ENCODE measurements at places on chromosomes 16 and 17.
A peak's percentile ranks its signal among the peaks of the same experiment; 100 is the strongest.

DNA sequence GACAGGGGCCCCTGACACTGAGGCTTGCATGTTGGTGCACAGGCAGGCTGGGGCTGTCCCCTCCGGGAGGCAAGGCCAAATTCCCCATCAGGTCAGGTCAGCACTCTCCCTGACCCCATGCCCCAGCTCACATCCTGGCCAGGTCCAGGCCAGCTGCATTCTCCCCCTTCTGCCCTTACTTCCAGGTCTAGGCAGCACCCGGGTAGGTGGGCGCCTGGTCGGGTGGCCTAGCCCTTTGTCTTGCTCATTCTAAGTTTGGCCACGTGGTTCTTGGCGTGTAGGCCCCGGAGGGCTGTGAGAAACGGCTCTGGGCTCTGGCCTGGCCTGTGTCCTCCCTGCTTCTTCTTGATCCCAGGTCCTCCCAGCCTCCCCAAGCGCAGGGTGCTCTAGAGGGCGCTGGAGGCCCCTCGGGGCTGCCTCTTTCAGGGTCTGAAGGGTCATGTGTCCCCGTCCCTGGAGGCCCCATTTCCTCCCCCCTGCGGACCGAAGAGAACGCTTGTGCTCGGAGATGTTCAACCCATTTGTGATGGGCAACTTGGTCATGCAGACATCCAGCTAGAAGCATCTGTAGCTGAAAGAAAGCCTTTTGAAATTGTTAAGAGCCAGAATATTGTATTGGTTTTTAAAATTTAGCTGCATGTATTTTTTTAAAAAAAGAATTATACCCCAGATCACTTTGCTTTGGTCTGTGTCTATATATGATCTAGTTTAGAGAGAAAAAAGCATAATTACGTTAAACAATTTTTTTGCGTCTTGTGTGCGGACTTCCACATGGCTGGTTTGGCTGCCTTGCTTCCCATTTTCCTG, 6.7 kb downstream of the BAHCC1 start:
- no peak for DNase-seq

- no peak for DNase-seq
Measured at GRCh38 chr17:67481808-67482207, 104.7 kb downstream of the PITPNC1 start.

GRCh38 chr17:19549746-19550623, 16.3 kb downstream of the SLC47A1 start:
- DNase-seq, result no peak

DNA sequence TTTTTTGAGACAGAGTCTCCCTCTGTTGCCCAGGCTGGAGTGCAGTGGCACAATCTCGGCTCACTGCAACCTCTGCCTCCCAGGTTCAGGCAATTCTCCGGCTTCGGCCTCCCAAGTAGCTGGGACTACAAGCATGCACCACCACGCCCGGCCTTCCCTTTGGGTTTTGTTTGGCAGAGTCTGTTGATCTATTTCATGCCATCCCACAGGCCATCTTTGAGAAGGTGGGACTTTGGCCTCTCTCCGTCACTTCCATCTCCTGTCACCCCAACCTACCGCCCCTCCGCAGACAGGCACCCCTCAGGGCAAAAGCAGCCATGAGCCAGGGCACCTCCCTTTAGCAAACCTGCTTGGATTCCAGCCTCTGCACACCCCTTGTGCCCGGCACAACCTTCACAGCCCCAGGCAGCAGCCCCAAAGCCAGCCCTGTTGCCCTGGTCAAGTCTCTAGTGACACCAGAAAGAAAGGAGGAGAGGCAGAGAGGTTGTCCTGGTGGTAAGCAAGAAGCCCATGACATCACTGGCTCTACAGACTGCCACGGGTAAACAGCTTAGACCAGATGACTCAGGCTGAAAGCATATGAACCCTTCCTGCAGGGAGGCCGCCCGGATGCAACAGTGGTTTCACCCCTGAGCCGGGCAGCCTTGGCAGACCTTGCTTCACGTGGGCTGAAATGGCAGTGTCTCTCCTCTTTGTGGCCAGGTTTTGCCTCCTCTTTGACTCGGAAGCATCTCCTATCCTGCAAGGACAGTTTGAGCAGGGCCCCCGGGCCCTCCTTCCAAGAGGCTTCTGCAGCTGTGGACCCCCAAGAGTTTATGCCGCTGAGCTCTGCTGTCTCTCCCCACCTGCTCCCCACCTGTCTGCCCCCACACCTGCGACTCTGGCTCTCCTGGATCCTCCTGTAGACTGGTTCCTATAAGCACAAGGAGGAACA, 8.1 kb upstream of the TIMP2 start:
- DNase-seq, result peak; percentile 25

GRCh38 chr17:39652587-39653315, 12.4 kb upstream of the TCAP start:
- DNase-seq, result no peak

DNA sequence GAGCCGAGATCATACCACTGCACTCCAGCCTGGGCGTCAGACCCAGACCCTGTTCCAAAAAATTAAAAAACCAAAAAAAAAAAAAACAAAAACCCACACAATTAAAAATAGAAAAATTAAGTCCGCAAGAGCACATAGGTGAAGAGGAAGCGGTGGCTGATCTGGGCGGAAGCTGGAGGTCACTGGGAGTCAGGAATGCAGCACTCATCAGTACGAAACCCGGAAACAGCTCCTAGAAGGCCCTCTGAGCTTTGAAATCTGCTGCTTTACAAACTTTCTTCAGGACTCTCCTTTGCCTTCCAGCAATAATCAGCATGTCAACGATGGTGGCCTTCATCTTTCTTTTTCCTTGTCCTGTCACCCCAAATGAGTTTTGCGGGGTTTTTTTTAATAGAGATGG, 29.5 kb downstream of the TRAP1 start:
- DNase-seq, result no peak

- no peak for DNase-seq
Measured at GRCh38 chr16:66751053-66751302, 431 bp downstream of the DYNC1LI2 start.

GRCh38 chr17:82926081-82926480, 86.3 kb upstream of the ZNF750 start:
- no peak for DNase-seq

DNA sequence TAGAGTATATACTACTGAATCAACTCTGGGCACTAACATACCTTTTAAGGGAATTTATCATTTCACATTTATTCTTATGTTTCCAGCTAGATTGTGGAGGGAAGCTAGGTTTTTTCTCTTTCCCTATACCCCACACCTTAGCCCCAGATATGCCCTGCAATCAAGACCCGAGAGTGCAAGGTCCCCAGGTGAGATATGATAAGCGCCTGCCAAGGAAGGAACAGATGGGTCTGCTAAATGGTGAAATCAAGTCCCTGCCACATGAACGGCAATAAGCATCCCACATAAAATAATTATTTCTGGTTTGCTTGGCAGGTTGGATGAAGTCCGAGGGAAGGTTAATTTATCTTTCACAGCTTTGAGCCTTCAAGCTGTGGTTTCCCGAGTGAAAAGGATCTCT, 195.5 kb downstream of the TOX3 start:
- DNase-seq, result no peak

DNA sequence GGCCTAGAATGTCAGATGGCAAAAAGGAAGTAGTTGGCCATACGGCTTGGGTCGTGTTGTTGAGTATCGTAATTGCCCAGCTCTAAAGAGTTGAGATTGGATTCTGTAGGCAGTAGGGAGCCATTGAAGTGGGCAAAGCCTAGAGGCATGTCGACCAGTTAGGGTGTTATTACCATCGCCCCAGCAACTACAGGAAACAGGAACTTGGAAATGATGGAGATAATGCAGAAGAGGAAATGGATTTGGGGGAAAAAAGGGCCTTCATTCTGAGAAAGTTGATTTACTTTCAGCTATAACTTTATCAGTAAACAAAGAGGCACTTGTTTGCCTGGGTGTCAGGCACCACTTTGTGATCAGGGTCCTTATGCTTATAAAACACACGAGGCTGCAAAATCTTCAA, 52.6 kb downstream of the COX10 start:
- no peak for DNase-seq

DNA sequence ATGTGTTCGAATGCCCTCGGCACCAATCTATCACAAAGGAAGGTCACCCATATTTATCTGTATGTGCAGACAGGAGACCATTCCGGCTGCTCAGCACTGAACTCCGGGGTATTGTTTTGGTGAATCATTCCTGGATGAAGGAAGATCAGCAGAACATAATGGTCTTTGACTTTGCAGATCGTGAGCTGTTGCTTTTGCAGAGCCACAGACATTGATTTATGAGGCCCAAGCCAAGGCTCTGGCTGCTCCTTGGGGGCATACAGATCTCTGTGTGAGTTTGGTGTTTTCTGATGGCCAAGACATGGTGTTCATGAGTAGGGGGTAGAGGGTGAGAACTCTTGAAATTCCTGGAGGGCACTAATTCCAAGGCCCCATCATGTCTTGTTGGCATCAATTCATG, 458.8 kb upstream of the HSBP1 start:
- no peak for DNase-seq

GRCh38 chr17:1298606-1299005, 19.1 kb downstream of the TRARG1 start:
- no peak for DNase-seq

GRCh38 chr17:69555056-69555455, 140.6 kb downstream of the MAP2K6 start:
- DNase-seq, result no peak

DNA sequence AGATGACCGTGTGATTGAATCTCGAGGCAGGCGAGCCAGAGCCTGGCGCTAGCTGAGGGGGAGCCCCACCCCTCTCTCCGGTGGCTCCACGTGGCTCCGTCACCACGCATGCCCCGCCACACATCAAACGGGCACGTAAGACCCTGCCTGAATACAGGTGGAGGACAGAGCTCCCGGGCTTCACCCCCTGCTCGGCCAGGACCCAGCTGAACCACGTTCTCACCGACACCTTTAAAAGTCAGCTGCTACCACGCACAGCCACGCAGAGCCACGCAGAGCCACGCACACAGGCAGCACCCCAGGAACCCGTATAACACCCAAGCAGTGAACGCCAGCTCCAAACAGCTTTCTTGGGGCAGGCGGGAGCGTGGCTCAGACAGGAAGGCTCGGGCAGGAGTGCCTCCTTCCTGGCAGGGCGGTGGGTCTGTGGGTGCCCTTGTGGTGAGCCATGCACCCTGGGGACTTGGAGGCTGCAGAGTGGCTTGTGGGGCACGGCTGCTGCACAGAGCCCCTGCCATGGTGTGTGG, 4.4 kb downstream of the TMEM204 start:
- DNase-seq, result no peak

DNA sequence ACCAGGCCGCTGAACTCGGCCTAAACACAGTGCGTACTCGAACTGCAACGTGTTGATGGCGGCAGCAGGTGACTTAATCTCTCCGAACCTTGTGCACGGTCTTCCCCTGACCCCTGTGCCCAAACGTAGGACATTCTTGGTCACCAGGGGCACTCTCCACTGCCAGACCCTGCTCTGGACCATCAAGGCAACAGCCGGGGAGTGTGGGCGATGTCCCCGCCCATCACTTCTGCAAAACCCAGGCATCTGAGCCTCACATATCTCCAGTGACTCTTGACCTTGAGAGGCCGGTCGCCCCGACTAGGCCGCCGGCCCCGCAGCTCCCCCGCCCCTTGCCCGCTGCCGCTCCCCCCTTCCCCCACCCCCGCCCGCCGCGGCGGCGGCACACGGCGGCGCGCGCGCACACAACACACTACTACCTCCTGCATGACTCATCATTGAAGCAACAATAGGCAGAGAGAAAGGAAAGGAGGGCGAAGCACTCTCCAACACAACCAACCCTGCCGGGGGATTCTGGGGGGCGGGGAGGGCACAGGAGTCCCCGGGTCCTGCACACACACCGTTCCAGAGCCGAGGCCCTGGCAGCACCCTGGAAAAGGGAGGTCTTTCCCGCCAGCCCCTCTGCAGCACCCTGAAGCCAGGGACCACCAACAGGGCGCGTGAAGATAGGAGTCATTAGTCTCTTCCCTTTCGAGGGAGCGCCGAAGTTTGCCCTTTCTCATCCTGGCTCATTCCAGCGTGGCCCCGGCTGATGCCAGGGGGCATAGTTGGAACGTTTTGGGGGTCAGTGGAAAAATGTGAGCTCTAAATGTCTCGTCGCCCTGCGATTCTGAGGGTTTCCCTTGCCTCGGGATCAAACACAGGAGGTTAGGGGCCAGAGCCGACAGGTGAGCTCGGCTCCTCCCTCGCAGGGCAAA, 1.9 kb downstream of the MNT start:
- no peak for DNase-seq

GRCh38 chr16:70416748-70417616, 21.9 kb downstream of the ST3GAL2 start:
- no peak for DNase-seq

GRCh38 chr17:28226563-28227315, 92.3 kb upstream of the TMEM97 start:
- DNase-seq, result no peak

DNA sequence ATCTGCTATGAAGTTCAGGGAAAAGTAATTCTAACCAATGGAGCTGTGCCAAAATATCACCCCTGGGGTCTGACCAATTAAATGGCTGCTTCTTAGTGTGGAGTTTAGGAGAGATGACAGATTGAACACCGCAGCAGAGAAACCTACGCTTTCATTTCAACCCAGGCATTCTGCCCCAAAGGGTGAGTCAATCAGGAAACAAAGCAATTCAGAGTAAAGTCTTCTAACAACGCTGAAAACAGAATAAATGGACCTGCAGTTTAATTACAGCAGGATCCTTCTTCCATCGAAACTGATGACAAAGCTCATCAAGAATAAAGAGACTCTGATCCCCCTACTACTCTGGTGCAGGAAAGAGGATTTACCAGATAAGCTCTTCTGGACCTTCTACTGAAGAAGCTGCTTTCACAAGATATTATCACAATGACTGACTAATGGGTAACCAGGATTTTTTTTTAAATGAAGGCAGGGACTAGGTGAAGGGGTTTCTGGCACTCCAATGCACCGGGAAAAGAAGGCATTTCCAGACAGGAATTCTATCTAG, 16.7 kb downstream of the RFFL start:
- peak; percentile 5 for DNase-seq

GRCh38 chr16:68902003-68902968, 59.0 kb downstream of the TANGO6 start:
- no peak for DNase-seq

DNA sequence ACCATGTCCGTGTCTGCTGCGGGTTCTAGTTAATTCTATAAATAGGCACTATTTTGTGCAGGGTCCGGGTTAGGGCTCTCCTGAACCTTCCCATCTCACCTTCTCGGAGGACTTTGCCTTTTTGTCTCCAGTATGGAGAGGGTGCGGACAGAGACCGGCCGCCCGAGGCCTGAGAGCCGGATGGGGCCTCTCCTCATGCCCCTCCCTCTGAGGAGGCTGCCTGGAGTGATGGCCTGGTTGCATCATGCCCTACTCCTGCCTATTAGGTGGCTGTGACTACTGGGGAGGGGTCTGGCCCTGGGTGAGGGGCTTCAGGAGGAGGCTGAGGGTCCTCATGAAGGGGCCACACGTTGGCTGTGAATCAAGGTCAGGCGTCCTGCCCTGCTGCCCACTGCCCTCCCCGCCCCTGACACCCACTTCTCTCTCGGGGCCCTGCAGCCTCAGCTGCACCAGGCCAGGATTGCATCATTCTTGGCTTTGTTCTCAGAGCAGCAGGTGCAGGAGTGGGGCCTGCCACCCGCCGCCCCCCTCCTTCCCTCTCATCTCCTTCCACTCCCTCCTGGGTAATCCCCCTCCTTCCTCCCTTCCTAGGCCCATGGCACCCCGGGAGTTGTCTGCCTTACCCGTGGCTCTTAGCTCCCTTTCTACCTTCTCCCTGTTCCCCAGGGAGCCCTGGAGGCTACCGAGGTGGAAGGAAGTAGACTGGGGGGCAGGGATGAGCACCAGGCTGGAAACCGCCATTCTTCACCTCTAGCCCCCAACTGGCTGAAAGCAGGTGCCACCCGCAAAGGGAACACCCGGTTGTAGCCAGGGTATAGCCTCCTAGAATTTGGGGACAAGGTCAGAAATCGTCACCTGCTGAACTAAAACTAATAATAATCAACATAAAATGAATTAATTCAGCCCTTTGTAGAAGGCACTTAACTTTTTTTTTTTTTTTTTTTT, 12.7 kb upstream of the ARHGAP23 start:
- DNase-seq, result no peak
